ENCODE measurements at places on chromosomes 6 and 20. TPM values are rescaled to one million over a fixed set of nuclear protein-coding genes. Genes with fewer than 3 reads are reported as not detected.

SRMS gene
- total RNA-seq = not detected

FILIP1 gene
- 0.98 TPM for total RNA-seq

SGK1 gene
- total RNA-seq = 422 TPM

MOCS1 gene
- 7.0 TPM for total RNA-seq

BNIP5 gene
- not detected for total RNA-seq

RIPOR2 gene
- 1.6 TPM for total RNA-seq

Data from dermis lymphatic vessel endothelial cell (primary cell).